SJSA1 (cell line): ENCODE measurements at places on chromosomes 12 and 14. TPM values are rescaled to one million over a fixed set of nuclear protein-coding genes. Genes with fewer than 3 reads are reported as not detected.

The MANSC4 gene
- not detected in 2 replicates for total RNA-seq

The PDE3A gene
- total RNA-seq = 0.13 TPM in 1 of 2 replicates, not detected in the other

- no peak for DNase-seq
These were observed 34.7 kb upstream of the YY1 start for GRCh38 chr14:100203962-100204834.

GRCh38 chr12:76037130-76038103 is 5.8 kb upstream of the PHLDA1 start:
- DNase-seq = peak; percentile 68

DNA sequence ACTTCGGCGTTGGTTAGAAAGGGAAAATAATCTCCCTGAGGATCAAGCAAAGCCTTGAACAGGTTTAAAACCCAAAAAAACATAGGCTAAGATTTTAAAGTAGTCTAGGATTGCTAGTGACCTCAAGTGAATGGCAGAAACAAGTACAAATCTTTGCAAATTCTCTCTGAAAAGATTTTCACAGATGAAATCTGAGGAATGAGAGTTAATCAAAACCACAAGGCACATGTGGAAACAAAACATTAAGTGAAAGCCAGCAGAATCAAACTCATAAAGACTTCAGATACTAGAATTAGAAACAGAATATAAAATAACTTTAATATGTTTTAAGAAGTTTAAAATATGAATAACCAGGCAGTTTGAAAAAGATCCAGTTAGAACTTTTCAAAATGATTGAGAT is 52.2 kb upstream of the CFL2 start:
- no peak for DNase-seq
